NCI-H2029 treated with DMSO at 0.1 percent for 48 hours (cell line): ENCODE measurements at places on chromosomes 7 and 10.

DNA sequence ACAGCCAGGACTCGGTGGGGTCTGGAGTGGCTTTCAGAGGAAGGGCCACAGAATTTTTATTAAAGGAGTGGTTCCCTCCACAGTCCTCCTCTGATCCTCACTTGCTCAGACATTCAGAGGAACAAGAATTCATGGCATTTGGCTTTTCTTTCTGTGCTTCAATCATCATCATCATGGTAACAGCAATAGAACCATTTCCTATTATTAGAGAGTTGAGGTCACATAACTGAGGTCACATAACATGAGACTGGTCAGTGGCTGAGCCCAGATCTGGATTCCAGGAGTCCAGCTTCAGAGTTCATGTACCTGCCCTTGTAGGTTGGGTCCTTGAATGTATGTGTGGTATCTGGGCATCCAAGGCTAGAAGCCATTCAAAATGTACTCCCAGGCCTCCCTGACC lies 177.3 kb upstream of the GRB10 start:
- no peak for DNase-seq

GRCh38 chr10:114071178-114071577 lies 27.5 kb downstream of the ADRB1 start:
- no peak for DNase-seq

DNA sequence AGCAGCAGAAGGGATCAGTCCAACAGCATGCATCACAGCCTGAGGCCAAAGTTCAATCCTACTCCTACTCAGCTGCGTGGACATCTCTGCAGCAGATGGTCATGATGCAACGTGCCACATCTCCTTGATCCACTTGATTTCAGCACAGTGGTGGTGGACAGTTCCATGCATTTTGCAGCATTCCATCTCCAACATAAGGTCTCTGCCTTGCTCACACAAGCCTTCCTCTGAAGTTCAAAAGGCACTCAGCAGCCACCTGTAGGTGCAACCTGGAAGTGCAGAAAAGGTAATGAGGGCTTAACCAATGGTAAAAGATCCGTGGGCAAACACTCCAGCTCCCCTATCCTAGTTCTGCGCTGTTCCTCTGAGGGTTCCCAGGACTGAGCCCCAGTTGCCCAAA lies 57.5 kb upstream of the CHCHD3 start:
- DNase-seq, result no peak

DNA sequence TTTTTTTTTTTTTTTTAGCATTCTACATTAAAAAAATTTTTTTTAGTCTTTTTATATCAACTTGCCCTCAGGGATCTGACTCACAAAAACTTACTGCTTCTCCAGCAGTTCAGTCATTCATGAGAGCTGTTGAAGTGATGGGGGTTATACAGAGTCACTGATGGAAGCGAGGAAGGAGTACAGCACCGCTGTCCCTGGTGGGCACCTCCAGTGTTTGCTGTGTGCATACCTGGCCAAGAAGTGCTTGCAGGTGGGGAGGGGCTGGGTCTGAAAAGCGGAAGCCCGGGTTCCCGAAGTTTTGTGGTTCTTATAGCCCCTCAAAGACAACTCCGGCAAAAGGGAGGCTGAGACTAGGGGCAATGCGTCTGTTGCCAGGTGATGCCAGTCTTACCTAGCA lies 46.2 kb downstream of the MINDY4 start:
- DNase-seq, result no peak

DNA sequence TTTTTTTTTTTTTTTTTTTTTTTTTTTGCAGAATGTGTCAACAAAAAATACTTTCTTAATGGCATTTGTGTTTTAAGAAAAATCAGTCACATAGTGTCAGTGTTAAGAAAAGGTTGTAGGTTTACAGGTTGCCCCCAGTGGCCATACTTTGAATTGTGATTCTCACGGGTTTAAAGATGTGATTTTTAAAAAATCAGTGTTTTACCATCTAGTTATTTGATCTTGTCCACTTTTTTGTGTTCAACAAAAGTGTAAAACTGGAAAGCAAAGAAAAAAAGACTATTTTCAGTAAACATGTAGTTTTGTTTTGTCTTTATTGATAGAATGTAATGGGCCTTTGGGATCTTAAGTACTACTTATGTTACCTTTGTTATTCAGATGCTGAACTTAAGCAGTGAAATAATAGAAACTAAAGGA lies 25.7 kb downstream of the SUV39H2 start:
- no peak for DNase-seq
